GM03348 (cell line): ENCODE measurements at places on chromosomes 4 and X.

DNA sequence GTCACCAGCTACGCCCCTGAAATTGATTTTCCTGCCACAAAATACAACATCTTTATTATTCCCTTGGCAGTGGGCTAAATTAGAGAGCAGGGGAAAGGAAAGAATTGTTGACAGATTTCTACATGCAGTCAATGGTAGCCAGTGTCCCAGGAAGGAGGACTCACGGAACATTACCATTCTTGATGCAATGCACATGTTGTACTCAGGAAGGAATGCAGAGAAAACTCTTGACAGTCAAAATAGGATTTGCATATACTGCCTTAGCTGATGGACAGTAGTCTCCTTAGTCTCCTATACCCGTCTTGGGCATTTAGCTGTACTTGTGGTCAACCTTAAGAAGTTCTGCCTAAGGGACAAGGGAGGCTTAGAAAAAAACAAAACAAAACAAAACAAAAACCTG lies 158.0 kb upstream of the GYPA start:
- DNase-seq = no peak

GRCh38 chr4:157219711-157220370 lies 687 bp upstream of the GRIA2 start:
- no peak for DNase-seq

DNA sequence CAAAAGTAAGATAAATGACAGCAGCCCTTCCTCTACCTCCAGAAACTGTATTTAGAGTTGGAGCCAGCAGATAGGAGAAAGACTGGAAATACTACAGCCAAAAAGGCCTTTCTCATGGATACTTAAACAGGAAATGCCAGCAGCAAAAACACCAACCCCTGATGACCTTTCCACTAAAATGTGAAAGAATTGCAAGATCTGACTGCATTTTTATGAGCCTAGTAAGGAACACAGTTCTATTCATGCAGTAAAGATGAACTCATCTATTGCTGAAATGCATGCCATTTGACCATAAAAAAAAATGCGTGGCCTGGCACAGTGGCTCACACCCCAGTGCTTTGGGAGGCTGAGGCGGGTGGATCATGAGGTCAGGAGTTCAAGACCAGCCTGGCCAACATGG lies 19.9 kb downstream of the ABCG2 start:
- peak; percentile 57 for DNase-seq

DNA sequence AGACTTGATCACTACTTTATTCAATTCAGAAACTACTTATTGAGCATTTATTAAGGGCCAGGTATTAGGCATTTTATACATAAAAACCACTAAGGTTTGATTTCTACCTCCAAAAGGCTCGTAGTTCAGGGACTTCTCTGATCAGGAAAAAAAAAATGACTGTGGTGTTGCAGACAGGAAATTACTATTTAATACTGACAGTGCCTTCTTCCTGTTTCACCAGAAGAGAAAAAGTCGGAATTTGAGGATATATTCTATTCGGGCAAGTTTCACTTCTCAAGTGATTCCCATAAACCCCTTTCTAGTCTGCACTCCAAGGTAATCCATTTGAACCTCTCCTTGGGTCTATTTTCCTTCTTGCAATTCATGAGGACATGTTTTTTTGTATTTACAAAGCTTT lies 15.3 kb upstream of the TASL start:
- no peak for DNase-seq

DNA sequence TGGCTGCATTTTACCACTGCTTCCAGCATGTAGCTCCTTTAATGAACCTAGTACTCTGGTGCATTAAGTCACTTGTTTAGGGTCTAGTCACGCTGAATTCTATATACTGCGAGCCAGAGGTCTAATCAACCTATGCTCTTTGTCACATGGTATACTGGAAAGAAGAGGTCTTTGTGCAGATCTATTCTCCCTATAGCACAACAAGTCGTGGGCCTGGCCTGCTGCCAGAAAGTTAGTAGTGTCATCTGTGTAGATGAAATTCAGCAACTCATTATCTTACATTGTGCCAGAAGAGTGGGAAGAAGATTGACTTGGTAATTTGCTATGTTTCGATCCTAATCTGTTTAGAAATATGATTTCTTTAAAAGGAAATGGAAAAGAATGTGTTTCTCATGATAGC lies 80.8 kb downstream of the AWAT2 start:
- DNase-seq = no peak

GRCh38 chr4:159077702-159078495 lies 25.0 kb upstream of the RAPGEF2 start:
- DNase-seq = no peak

- DNase-seq = peak; percentile 77
Observed at GRCh38 chr4:121728066-121728465, 31.3 kb upstream of the ANXA5 start.

DNA sequence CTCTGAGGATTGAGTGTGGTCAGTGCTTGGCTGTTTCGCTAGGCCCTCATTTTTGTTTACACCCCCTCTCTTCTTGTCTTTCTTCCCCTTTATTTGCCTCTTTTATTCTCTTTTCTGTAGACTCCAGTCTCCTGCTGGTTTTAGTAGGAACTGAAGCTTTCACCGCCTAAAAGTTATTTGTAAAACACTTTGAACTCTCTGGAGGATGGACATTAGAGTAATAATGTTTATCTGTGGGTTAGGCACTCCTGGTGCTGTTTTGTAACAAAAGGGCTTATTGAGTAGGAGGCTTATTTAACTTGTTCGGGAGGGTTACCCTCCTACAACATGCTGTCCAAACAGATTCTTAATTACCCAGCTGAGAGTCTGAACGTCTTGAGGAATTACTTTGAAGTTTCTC lies 1.6 kb upstream of the ARHGAP10 start:
- DNase-seq = no peak

- DNase-seq = no peak
Observed at GRCh38 chr4:79147251-79147650, 178.6 kb downstream of the NAA11 start.

DNA sequence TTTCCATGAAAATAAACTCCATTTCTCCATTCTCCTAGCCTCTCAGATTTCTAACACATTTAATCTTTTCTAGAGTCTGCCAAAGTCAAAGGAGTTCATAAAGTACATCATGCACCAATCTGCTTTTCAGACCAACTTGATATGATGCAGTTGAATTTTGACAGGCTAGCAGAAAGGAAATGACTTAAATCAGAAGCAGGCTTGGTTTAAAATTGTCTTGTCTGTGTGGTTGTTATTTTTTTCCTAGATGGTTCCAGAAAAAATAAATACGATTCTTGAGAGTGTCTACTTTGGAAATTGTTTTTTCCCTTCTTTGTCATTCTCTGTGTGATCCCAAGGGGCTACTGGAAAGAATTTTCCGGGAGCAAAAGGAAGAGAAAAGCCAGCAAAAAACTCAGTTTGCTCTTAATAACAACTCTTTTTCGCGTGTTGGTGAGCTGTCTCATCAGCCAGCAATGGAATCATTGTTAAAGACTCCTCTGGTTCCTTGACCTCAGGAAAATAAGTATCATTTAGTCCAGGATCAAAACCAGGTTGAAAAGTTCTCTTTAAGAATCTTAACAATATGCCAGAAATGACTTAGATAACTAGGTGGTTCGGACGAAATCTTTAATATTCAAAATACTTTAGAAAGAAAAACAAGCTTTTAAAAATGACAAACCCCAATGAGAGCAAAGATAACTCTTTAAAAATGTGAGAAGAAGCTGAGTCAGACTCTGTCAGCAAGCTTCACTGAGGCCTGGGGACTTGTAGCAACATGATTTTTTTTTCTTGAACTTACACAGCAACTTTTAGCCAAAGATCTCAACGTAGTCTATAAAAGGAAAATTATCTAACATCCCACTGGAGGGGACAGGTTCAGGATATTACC lies 49.7 kb upstream of the GAB1 start:
- DNase-seq = peak; percentile 44

GRCh38 chr4:87010192-87010591 lies 75.4 kb downstream of the AFF1 start:
- DNase-seq = no peak

GRCh38 chrX:7574325-7574724 lies 268.6 kb upstream of the VCX start:
- DNase-seq = peak; percentile 1

DNA sequence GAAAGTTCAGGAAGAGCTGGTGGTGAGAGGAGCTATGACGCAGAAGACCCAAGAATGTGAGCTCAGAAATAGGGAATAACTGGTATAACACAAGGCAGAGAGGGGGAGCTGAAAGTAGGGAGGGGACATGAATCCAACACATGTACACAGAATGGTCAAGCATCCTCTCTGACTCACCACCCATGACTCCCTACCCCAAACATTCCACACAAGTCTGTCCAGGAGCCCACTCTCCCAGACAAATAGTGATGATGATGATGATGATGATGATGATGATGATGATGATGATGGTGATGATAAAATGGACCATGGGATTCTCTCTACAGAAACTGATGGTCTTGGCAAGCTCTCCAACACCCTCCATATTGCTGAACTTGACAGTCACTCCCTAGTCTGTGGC lies 46.4 kb downstream of the NAT8L start:
- DNase-seq = no peak
